ENCODE measurements at places on chromosomes 6 and 20.

- no peak for DNase-seq
These were observed 12.1 kb downstream of the BPIFB3 start for GRCh38 chr20:33065785-33066184.

DNA sequence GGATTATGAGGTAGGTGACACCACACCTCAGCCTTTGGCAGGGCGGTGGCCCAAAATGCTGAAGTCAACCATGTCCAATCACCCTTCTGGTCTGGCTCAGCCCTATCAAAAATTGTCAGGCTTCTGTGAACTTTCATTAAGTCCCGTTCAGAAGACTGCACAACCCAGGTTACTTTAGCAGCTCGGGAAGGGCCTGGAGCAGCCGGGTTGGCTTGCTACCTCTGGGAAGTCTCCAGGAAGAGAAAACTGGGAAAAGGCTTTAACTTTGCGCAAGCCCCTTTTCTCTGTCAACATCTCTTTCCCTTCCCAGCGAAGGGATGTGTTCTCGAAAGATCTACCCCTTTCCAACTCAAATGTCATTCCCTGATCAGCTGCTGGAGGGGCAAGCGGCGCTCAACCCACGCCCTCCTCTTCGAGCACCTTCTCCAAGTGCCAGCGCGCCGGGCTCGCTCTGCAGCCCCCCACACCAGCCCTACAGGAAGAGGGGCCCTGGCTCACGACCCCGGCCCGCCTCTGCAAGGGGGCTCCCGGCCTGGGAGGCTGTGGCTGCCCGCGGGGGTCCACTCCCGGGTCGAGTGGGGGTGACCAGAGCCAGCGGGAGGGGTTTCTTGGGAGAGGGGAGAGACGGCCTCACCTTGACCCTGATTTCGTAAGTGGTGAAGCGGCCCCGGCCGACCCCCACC lies 573 bp downstream of the SNX3 start:
- no peak for DNase-seq

DNA sequence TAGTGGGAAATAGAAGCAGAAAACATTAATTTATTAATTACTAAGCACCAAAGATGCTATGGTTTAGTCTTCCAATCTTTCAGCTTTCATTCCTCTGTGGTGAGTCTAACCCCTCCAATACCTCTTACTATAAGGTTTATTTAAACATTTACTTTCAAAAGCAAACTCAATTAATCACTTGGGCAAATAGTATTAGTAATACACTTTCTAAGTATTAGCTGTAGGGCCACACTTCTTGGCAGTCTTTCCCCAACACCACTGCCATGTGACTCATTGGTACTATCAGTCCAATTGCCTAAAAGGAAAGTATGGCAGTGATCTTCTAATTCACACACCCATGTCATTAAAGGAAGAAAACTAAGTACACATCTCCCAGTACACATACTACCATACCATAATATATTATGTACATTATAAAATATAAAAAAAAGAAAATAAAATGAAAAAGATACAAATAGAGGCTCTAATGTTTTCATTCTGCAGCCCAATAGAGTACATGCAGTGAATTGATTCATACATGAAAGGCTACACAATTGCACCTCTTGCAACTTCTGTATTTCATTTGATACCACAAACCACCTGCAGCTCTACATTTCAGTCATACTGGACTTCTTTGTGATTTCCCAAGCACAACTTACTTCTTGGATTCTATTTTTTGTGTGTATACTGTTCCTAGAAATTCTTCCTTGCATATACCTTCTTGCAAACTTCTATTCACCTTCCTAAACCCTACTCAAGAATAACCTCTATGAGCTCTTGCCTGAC lies 218.6 kb downstream of the PKHD1 start:
- DNase-seq: no peak

GRCh38 chr20:33862709-33863403 lies 51.7 kb downstream of the CHMP4B start:
- peak; percentile 45 for DNase-seq

DNA sequence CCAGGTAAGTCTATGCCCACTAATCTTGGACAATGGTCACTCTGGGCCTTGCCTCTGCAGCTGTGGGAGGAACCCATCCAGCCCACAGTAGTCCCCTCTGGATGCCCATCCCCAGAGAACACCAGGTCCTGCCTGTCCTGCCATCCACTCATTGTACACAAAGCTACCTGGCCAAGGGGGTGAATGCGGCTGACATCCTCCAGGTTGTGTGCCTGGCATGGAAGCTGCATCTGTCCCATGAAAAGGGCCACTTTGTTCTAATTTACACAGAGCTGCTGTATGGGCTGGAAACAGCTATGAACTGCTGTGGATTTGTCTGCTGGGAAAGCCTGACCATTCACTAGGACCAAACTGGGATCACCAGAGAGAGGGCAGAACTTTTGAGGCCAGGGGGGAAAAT lies 324.8 kb downstream of the LRFN2 start:
- DNase-seq: no peak

- DNase-seq: no peak
These were observed 469 bp downstream of the SYNJ2 start for GRCh38 chr6:157982102-157982562.

DNA sequence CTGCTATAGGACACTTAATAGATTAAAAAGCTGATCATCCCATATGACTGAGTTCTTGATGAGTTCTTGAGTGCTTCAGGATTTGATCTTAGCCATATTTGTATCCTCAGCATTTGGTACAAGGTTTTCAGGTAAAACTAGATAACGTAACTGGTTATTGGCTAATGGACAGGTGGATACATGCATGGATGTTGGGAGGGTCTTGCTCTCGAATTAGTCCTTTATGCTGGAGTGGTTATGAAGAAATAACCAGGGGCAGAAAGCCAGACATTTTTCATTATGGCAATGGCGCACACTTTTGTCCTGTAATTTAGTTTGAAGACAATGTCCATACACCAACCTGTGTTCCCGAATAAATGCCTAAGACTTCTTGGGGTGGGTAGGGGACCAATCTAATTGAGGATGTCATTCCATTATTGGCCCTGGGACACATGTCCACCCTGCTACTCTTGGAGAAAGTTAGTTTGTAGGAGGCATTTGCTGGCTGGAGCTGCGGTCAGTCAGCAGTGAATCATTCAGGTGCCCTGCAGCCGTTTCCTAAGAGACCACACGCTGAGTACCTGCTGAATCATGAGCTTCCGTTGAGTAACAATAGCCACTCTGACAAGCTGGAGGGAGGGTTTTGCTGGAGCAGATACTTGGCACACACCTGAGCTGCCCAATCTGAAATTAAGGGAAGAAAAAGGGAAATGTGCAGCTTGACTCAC lies 194.4 kb downstream of the FOXA2 start:
- no peak for DNase-seq

GRCh38 chr6:18386298-18386976 lies 713 bp upstream of the RNF144B start:
- no peak for DNase-seq

DNA sequence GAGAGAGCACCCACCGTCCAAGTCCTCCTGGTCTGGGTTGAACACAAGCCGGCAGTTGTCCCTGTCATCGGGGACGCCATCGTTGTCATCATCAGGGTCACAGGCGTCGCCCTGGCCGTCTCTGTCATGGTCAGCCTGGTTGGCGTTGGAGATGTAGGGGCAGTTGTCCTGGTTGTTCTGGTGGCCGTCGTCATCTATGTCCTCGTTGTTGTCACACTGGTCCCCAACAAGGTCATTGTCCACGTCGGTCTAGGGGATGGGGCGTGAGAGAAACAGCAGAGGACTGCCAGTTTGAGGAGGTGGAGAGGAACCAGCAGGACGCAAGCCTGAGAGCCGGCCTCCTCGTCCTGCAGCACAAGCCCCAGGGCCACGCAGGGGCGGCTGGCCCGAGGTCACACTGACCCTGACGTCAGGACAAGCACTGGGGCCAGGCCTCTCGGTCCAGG lies 28.5 kb downstream of the THBS2 start:
- no peak for DNase-seq

DNA sequence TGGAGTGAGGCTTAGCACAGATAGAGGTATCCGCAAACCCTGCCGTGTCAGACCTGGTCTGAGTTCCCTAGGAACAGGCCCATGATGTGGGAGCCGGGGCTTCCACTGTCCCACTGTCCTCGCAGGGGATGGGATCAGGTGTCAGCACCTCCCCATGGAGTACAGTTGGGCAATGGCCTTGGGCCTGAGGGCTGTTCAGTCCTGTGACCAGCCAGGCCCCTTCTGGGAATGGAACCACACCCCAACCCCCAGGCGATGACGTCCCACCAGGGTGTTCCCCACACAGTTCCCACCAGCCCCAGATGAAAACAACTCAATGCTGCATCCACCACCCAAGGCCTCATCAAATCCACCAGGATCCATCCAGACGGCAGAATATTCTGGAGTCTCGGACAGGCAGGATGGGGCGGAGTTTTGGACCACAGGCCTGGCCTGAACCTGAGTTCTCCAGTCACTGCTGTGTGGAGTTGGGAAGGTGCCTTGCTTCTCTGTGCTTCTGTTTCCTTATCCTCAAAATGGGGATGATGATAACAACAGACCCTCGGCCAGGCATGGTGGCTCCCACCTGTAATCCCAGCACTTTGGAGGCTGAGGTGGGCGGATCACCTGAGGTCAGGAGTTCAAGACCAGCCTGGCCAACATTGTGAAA lies 62.2 kb downstream of the UBE2V1 start:
- no peak for DNase-seq

GRCh38 chr20:7849675-7850074 lies 90.6 kb downstream of the HAO1 start:
- no peak for DNase-seq

GRCh38 chr20:46034039-46034438 lies 5.0 kb downstream of the SLC12A5 start:
- no peak for DNase-seq

DNA sequence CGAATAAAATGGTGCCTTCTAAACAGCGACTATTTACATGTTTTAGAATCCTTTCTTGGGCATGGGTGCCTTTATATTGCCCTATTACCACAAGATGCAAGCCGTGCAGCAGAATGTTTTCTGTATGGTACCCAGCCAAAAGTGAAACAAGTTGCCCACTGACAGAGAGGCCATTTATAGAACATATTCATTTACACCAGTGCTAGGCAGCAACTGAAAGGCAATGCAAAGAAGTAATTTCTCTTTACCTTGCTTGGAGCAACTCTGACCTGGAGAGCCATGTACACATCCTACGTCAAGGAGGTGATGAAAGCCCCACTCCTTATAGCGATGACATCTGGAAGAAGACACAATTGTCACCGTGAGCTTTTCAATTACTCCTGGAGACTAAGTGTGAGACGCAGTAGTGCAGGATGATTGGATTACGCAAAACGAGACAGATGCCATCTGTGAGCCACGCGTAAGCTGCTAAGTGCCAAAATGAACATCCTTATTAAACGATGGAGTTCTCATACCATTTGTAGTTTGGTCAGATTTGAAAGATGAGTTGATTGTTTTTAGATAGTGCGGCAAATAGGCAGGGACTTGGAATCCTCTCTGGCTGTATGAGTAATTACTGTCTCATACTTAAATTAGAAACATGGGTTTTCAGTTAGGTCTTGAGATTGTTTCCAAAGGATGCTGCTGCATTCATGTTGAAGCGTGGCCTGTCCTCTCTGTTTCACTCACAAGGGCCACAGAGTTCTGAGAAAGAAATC lies at the start of gene TMEM244:
Gene TMEM244 (minus strand): TSS at position 408 of the 758 bp plus-strand sequence. CDS start 127 bp downstream, at position 281.
- no peak for DNase-seq

- no peak for DNase-seq
These were observed 12.9 kb upstream of the UQCC2 start for GRCh38 chr6:33724102-33725023.

DNA sequence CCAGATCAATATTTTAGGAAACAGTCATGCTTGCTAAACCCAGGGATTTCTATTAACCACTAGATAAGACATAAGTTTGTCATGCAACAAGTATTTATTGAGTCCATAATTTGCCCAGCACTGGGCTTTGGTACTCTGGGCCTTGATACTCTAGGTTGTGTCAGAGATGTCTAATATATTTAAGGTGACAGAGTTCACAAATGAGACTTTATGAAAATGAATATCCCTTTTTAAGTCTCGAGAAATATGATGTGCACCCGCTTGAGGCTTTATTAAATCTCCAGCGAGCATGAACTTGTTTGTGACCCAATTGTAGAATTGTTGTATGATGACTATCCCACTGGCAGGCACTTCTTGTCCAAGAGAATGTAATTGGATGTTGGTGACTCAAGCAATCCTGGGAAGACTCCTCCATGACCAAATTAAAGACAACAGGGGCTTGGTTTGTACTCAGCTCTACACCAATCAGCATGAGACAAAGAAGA lies 109.2 kb downstream of the ESR1 start:
- DNase-seq: no peak

- DNase-seq: no peak
These were observed 659 bp downstream of the SLC35F1 start for GRCh38 chr6:117907601-117908245.

- DNase-seq: no peak
These were observed 177.8 kb downstream of the VEGFA start for GRCh38 chr6:43947860-43948259.

GRCh38 chr6:11675601-11676000 lies 103.0 kb downstream of the ADTRP start:
- DNase-seq: no peak

DNA sequence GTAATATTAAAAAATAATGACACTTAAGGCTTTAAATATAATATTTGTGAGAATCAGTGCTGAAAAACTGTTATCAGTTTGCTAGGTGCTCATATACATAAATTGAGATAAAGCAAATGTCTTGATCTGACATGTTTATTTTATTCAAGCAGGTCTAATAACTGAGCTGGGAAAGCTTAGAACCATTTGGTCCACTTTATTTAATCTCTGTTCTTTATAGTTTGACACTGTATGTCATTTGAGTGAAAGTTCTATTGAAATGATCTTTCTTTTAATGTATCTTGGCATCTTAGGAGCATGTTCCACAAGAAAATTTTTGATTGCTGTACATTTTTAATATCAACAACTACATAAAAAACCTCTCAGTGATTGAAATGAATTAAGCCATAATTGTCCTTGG lies 772.0 kb upstream of the NRSN1 start:
- no peak for DNase-seq

DNA sequence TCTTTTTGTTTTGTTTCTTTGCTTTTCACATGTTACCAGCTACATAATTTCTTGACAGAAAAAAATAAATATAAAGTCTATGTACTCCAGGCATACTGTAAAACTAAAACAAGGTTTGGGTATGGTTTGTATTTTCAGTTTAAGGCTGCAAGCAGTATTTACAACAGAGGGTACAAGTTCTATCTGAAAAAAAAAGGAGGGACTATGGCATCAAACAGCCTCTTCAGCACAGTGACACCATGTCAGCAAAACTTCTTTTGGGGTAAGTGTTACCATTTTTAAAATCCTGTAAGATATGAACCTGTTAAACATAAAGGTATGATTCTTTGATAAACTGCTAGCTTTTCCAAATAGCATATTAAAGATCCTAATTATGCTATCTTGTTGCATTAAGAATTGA lies 393 bp downstream of the RUNX2 start:
- DNase-seq: no peak

- DNase-seq: no peak
These were observed 570.4 kb upstream of the GJE1 start for GRCh38 chr6:141562186-141562811.

DNA sequence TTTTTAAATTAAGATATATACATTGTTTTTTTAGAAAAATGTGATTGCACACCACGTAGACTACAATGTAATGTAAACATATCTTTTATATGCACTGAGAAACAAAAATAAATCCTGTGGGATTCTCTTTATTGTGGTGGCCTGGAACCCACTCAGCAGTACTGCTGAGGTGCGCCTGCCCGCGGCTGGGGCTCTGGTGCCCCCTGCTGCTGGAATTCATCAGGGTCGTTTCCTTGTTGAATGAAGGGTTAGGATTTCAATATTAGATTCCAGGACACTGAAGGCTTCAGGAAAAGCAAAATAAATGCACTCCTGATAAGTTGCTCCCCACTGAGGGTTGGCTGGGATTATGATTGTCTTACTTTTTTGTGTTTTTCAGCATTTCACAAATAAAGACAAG lies 175.8 kb upstream of the GGTLC1 start:
- DNase-seq: no peak

- DNase-seq: no peak
These were observed 88.8 kb upstream of the NFATC2 start for GRCh38 chr20:51631011-51631950.
